ENCODE measurements at places on chromosomes 12 and 14. TPM values are rescaled to one million over a fixed set of nuclear protein-coding genes. Genes with fewer than 3 reads are reported as not detected.

DNA sequence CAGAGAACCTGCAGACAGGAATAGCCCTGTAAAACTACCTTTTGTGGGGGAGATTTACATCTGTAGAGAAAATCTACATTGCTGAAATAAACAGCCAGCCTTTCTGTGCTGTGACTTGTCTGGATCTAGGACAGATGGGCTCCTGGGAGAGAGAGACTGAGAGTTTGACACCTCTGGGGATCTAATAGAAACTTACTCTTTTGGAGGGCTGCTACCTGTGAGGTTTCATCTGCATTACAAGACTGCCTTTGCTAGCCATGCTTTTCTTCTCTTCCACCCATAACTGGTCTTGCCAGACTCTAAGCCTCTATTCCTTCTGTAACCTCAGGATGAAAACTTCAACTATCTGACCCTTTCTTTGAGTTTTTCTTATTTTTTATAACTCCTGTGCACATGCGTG, 452.6 kb downstream of the ZFP36L1 start:
- no peak overlapping the region for H3K27ac ChIP-seq
- no peak overlapping the region for H3K4me3 ChIP-seq
- DNase-seq: no peak
- H3K4me1 ChIP-seq: peaks cover 4% of the 10 kb centered on the region
- H3K36me3 ChIP-seq: no peaks in the 10 kb centered on the region
- H3K27me3 ChIP-seq: no peaks in the 10 kb centered on the region

DNA sequence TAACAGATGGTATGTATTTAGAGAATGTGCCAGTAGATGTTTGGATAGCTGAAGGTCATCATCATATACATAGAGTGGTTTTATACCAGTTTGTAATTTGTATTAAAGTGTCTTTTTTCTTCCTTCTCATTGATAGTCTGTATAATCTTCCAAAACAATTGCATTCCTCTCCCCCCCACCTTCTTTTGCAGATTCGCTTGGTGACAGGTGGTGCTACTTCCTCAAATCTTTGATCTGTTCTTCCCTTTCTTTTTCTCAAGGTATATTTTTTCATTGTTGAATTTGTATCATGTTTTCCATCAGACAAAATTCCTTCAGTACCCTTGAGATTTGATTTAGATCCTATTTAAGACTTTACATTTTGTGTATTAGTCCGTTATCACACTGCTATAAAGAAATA, 15.0 kb downstream of the TBC1D15 start:
- no peaks in the 10 kb centered on the region for H3K27me3 ChIP-seq
- no peaks in the 10 kb centered on the region for H3K4me1 ChIP-seq
- H3K27ac ChIP-seq: no peak overlapping the region

- H3K4me3 ChIP-seq: no peak overlapping the region
- no peaks in the 10 kb centered on the region for H3K36me3 ChIP-seq
Observed at GRCh38 chr12:68359674-68360073, 27.5 kb upstream of the MDM1 start.

DNA sequence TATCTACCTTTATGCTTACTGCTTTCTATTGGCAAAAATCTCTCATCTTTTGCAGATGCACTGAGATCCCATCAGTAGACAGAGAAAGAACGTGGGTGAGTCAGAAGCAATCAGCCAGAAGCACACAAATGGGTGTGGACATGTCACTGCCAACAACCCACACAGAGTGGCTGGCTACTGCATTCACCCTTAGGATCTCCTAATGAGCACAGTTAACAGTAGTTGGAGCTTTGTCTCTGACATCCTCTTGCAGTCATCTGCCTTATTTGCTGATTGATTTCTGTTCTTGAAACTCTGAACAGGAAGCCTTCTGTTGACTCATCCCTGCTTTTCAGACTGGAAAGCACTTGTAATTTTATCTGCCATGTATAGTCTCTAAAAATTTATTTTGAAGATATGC, 117.2 kb downstream of the RGS6 start:
- peaks cover 2% of the 10 kb centered on the region for H3K27me3 ChIP-seq
- no peaks in the 10 kb centered on the region for H3K36me3 ChIP-seq
- no peak overlapping the region for H3K4me3 ChIP-seq

DNA sequence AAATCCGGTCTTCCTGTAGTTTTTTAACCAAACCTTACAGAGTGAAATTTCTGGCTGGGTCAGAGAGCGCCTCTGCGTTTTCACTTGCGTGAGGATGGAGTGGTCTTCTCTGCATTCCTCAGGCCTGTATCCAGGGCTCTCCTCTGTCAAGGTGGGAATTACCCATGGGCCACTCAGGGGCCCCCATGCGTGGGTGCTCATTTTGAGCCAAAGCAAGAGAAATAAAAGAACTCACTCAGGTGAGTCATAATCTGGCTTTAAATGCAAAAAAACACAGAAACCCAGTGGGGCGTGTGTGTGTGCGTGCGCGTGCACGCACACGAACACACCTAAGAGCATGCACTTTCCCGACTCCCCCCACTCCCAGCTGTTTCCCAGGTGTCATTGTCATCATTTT, 104.0 kb upstream of the PWP1 start:
- peaks cover 21% of the 10 kb centered on the region for H3K27me3 ChIP-seq
- no peak for DNase-seq
- peaks cover 2% of the 10 kb centered on the region for H3K4me1 ChIP-seq
- no peak overlapping the region for H3K4me3 ChIP-seq

The KRAS gene
- 9.8 TPM for polyA plus RNA-seq

- H3K4me1 ChIP-seq: peaks cover 5% of the 10 kb centered on the region
- H3K27ac ChIP-seq: no peak overlapping the region
- H3K36me3 ChIP-seq: no peaks in the 10 kb centered on the region
- DNase-seq: no peak
Observed at GRCh38 chr12:55676707-55677106, 31.0 kb downstream of the ITGA7 start.

- H3K36me3 ChIP-seq: no peaks in the 10 kb centered on the region
- no peak overlapping the region for H3K4me3 ChIP-seq
- no peak for DNase-seq
- no peaks in the 10 kb centered on the region for H3K27me3 ChIP-seq
Observed at GRCh38 chr14:60166142-60166541, 944 bp upstream of the DHRS7 start.

GRCh38 chr12:132520421-132521199, 30.7 kb downstream of the FBRSL1 start:
- no peak overlapping the region for H3K27ac ChIP-seq
- peaks cover 12% of the 10 kb centered on the region for H3K36me3 ChIP-seq
- H3K4me1 ChIP-seq: peaks cover 2% of the 10 kb centered on the region
- no peaks in the 10 kb centered on the region for H3K27me3 ChIP-seq
- no peak for DNase-seq
- no peak overlapping the region for H3K4me3 ChIP-seq

DNA sequence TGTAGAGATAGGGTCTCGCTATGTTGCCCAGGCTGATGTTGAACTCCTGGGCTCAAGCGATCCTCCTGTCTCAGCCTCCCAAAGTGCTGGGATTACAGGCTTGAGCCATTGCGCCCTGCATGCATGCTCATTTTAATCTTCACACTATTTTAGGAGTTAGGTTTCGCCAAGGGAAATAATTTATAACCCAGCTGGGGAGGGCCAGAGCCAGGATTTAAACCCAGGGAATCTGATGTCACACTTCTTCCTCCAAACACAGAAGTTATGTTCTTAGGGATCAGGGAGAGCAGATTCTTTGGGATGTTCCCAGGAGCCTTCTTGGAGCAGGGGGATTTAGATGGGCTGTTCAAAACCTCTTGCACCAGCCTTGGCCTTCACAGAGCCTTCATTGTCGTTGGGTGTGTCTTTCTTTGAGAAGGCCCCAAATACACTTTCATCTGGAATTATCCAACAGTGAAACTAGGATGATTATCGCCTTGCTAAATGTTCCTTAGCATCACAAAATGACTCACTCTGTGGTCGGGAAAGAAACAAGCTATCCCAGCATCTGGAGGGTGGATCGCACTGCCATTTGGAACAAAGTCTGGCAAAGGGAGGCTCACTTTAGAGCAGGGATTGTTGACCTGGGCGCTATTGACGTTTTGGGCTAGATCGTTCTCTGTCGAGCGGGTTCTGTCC, 8.2 kb upstream of the PPP1CC start:
- H3K36me3 ChIP-seq: no peaks in the 10 kb centered on the region
- H3K4me1 ChIP-seq: no peaks in the 10 kb centered on the region
- H3K27ac ChIP-seq: no peak overlapping the region
- H3K4me3 ChIP-seq: no peak overlapping the region
- no peaks in the 10 kb centered on the region for H3K27me3 ChIP-seq

GRCh38 chr12:65632131-65632855, 192.0 kb upstream of the HMGA2 start:
- no peak overlapping the region for H3K27ac ChIP-seq
- H3K36me3 ChIP-seq: no peaks in the 10 kb centered on the region
- DNase-seq: no peak
- H3K27me3 ChIP-seq: peaks cover 46% of the 10 kb centered on the region
- H3K4me3 ChIP-seq: no peak overlapping the region

- no peaks in the 10 kb centered on the region for H3K36me3 ChIP-seq
- no peaks in the 10 kb centered on the region for H3K27me3 ChIP-seq
- no peak overlapping the region for H3K4me3 ChIP-seq
- no peak overlapping the region for H3K27ac ChIP-seq
- no peaks in the 10 kb centered on the region for H3K4me1 ChIP-seq
Observed at GRCh38 chr12:100993916-100994450, 199.4 kb downstream of the ANO4 start.

The MGAT4C gene
- 0.04 TPM for polyA plus RNA-seq

The IL26 gene
- polyA plus RNA-seq: not detected

The TAS2R19 gene
- polyA plus RNA-seq: 0.13 TPM

The TFCP2 gene
- 9.6 TPM for polyA plus RNA-seq

The LRRC10 gene
- not detected for polyA plus RNA-seq
